ENCODE measurements at places on chromosomes 16 and 17.
A peak's percentile ranks its signal among the peaks of the same experiment; 100 is the strongest.

DNA sequence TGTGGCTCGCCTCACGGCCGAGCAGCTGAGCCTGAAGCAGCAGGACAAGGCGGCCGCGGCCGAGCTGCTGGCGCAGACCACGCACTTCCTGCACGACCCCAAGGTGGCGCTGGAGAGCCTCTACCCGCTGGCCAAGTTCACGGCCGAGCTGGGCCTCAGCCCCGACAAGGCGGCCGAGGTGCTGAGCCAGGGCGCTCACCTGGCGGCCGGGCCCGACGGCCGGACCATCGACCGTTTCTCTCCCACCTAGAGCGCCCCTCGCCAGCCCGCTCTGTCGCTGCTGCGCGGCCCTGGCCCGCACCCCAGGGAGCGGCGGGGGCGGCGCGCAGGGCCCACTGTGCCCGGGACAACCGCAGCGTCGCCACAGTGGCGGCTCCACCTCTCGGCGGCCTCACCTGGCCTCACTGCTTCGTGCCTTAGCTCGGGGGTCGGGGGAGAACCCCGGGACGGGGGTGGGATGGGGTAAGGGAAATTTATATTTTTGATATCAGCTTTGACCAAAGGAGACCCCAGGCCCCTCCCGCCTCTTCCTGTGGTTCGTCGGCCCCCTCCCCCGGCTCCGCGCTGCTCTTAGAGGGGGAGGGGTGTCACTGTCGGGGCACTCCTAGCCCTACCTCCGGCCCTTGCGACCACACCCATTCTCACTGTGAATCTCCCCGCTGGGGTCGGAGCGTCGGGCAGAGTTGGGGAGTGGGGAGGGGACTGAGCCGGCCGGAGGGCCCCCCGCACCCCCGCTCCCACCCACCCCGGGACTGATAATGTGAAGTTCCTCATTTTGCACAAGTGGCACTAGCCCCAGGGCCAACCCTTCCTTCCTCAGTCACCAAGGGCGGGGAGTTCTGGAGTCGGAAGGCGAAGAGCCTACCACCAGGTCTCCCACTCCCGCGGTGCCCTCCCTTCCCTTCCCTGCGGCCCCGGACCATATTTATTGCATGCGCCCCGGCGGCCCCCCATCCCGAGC is 4.0 kb downstream of the HIC1 start:
- peak; percentile 53 for DNase-seq

- no peak for DNase-seq
Observed at GRCh38 chr16:65828296-65828695, 538.2 kb upstream of the CDH5 start.

- DNase-seq: peak; percentile 84
Observed at GRCh38 chr17:72439893-72440502, 319.2 kb downstream of the SOX9 start.

GRCh38 chr17:71440513-71440912 is 680.3 kb upstream of the SOX9 start:
- no peak for DNase-seq

- peak; percentile 74 for DNase-seq
Observed at GRCh38 chr17:48148029-48148770, 40.6 kb downstream of the SNX11 start.

DNA sequence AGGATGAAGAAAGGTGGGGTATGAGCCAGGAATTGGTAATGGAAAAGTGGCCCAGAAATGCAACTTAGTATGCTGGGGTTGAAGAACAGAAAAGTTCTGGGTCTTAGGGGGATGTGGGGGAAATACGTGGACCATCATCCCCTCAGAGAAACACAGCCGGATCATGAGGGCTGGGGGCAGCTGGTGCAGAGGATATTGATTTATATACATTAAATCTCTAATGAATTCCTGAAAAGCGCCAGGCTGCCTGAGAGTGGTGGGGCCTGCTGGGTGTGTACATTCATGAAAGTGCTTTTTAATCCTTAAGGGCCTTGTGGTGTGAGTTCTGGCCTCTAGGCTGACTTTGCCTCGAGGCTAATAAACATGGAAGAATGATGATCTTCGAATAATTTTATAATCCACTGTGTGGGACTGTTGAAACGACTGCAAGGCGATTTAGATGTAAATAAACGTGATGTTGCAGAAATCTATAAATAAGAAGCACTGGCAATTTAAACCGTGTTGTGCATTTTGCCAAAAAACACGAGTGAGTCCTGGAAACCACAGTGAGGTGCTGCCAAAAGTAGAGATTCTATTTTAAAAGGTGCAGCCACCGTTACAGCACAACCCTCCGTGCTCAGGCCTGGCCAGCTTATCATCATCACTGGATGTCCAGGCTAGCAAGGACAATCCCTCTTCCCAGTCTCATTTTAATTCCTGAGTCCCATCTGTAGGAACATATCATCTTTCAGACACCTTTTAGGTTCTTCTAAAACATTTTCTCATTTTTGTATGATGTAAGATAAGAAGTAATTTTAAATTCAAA is 32.1 kb downstream of the PRKAR1A start:
- DNase-seq: no peak

DNA sequence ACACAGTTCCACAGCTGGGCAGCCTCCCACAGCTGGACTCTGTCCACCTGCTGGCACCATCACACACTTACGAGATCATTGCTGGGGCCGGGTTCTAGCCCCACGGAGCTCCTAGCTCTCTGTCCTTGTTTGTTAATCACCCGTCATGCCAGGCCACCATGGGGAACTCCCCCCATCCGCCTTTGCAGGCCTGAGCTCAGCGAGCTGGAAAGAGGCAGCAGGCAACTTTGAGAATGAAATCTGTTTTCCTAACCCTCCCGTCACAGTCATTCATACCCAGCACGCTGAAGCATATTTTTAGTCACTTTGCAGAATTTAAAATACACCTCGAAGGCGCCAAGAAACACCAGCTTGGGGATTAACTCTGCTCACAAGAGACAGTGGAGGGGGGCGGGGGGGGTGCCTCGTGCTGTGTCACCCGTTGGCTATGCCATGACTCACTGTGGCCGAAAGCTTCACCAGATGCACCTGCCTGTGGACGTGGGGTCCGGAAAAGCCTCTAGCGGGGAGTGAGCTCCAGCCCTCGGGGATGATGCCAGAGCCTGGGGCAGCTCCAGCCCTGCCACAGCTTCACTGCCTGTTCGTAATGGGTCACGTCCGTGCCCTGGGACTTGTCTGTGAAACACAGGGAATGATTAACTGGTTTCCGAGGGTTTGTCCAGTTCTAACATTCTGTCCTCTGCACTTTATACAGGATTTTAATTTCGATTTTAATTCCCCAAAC is 1.4 kb upstream of the SPNS2 start:
- DNase-seq: peak; percentile 19

- DNase-seq: peak; percentile 2
Observed at GRCh38 chr16:56910654-56911539, 21.0 kb upstream of the HERPUD1 start.

GRCh38 chr16:580946-581498 is 8.8 kb upstream of the RAB40C start:
- DNase-seq: no peak

DNA sequence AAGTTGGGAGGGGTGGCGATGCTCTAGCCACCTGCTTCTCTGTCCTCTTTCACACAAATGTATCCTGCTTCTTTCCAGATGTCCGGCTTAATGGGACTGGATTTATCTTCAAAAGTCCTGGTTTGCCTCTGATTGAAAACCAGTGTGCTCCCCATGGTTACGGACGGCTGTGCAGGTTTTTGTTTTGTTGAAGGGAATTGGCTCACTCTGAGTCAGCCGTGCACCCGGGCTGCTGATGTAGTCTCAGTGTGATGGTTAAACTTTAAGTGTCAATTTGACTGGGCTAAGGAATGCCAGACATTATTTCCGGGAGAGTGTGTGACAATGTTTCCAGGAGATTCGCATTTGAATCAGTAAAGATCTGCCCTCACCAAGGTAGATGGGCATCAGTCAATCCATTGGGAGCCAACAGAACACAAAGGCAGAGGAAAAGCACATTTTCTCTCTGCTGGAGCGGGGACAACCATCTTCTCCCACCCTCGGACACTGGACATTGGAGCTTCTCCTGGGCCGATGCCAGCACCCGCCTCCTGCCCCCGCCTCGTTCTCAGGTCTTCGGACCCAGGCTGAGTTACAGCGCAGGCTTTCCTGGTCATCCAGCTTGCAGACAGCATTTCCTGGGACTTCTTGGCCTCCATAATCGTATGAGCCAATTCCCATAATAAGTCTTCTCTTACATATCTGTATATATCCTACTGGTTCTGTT is 126.9 kb upstream of the TNRC6C start:
- no peak for DNase-seq

GRCh38 chr17:13272296-13272695 is 254.5 kb upstream of the ELAC2 start:
- no peak for DNase-seq

DNA sequence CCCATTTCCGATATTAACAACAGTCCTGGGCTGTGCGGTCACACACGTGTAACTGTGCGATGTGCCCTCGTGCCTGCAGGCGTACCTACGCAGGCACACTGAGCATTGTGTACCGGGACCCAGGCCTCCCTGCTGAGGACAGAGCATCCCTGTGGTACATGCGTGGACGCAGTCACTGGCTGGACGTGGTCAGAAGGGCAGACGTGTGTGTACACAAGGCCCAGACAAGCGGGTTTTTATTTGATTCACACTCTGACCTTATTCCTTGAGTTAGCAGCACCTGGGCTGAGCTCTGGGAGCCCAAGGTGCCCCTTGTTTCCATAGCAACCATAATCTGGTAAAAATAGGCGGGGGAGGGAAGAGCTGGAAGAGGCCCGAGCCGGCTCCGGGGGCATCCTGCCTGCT is 19.5 kb downstream of the RAP1GAP2 start:
- DNase-seq: peak; percentile 12

- DNase-seq: no peak
Observed at GRCh38 chr16:27085182-27085581, 18.5 kb downstream of the C16orf82 start.

- no peak for DNase-seq
Observed at GRCh38 chr16:31709181-31709580, 164.4 kb upstream of the ZNF267 start.

- DNase-seq: no peak
Observed at GRCh38 chr17:77395501-77396048, 254.8 kb downstream of the SEC14L1 start.

- DNase-seq: no peak
Observed at GRCh38 chr17:48465884-48466283, 35.9 kb upstream of the SKAP1 start.

- DNase-seq: peak; percentile 53
Observed at GRCh38 chr16:11669380-11670146, 1.3 kb downstream of the SNN start.

- DNase-seq: peak; percentile 40
Observed at GRCh38 chr16:28092721-28093384, 29.3 kb upstream of the GSG1L start.

GRCh38 chr17:44188576-44189403 is 2.0 kb downstream of the TMUB2 start:
- DNase-seq: no peak

- no peak for DNase-seq
Observed at GRCh38 chr16:22933173-22933572, 119.2 kb downstream of the HS3ST2 start.

DNA sequence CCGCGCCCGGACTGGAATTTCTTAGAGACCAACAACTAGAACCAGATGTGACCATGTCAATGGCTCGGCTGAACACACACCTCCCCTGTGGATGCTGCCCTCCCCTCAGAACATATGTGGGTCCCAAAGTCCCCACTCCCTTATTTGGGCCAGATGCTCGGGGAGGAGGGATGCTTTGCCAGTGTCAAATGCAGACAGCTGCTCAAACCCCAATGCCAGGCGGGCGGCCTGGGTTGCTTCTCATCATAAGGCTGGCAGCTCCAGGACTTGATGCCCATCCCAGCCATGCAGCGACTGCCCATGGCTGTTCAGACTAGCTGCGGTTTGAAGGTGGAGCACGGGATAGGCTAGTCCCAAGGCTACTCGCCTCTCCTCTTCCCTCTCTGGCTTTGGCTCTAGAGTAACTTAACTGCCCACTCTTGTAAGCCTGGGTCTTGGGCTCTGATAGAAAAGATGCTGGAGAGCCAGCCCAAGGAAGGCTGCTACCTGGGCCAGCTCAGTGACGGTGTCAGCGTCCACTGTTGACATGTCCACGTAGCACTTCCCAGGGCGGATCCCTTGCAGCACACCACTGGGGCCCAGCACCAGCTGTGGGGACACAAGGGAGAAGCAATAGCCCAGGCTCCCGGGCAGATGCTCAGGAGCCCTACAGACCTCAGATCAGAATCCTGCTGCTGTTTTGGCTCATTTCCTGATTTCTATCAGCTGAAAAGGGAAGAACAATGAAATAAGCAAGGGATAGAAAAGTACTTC is 11.0 kb upstream of the ROGDI start:
- no peak for DNase-seq

GRCh38 chr17:27571563-27572352 is 59.2 kb upstream of the LGALS9 start:
- no peak for DNase-seq

- no peak for DNase-seq
Observed at GRCh38 chr17:11279776-11280344, 38.8 kb downstream of the SHISA6 start.

- DNase-seq: no peak
Observed at GRCh38 chr16:55588799-55589198, 22.3 kb downstream of the CAPNS2 start.

DNA sequence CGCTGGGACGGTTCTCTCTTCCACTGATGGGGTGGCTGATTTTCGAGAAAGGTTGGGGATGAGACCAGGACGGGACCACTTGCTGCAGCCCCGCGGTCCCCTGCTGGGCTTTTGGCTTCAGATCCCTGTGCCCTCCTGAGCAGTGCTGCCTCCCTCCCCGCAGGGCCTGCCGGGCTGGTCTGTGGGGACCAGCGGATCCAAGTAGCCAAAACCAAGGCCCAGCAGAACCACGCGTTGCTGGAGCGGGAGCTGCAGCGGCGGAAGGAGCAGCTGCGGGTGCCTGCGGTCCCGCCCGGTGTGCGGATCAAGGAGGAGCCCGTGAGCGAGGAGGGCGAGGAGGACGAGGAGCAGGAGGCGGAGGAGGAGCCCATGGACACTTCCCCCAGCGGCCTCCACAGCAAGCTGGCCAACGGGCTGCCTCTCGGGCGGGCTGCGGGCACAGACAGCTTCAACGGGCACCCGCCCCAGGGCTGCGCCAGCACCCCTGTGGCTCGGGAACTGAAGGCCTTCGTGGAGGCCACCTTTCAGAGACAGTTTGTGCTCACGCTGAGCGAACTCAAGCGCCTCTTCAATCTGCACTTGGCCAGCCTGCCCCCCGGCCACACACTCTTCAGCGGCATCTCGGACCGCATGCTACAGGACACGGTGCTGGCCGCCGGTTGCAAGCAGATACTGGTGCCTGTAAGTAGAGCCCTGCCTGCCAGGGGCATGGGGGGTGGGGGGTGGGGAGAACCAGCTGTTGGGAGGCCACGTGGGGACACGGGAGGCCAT is 28.6 kb downstream of the POLR3E start:
- DNase-seq: no peak

DNA sequence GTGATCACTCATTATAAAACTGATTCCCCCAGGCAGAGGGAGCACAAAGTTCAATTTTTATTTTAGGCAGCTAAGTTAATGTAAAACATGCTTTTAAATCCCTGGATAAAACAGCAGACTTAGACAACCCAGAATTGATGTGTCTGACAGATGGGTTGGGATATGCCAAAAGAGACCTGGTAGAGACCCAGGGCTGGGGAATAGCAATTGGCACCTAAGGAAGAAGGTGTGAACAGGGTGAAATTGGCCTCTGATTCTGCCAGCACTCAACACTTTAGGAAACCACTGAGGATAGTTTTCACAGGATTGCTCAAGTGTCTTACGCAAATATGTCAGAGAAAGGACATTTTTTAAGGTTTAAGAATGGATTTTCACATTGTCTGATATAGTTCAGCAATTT is 938.2 kb upstream of the CDH8 start:
- no peak for DNase-seq

- DNase-seq: no peak
Observed at GRCh38 chr17:60514053-60514452, 12.0 kb downstream of the APPBP2 start.

GRCh38 chr16:9657641-9658040 is 524.6 kb downstream of the GRIN2A start:
- peak; percentile 75 for DNase-seq
